ENCODE measurements at places on chromosomes 4 and X.

DNA sequence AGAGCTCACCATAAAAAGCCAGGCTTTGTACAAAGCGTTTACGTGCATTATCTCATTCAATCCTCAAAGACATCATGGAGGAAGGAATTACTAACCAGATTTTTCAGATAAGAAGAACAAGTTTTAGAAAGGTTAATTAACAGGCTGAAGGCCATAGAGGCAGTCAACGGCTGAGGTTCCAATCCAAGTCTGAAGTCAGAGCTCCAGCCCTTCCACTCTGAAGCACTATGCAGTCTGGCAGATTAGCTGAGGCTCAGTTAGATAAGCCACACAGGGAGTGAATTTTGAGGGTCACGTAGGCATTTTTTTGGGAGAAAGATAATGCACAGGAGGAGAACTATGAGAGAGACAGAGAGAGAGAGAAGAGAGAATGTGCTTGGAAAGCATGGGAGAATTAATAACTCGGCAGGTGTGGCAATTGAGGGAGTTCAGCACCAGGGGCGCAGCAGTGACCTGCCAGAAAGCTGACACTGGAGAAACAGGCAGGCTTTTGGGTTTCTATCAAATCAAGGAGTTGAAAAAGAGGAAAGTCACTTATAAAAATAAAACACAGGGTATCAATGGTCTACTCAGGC, 116.5 kb upstream of the NAP1L5 start:
- no peak for DNase-seq

GRCh38 chr4:6502147-6502546, 29.7 kb upstream of the PPP2R2C start:
- DNase-seq, result no peak

DNA sequence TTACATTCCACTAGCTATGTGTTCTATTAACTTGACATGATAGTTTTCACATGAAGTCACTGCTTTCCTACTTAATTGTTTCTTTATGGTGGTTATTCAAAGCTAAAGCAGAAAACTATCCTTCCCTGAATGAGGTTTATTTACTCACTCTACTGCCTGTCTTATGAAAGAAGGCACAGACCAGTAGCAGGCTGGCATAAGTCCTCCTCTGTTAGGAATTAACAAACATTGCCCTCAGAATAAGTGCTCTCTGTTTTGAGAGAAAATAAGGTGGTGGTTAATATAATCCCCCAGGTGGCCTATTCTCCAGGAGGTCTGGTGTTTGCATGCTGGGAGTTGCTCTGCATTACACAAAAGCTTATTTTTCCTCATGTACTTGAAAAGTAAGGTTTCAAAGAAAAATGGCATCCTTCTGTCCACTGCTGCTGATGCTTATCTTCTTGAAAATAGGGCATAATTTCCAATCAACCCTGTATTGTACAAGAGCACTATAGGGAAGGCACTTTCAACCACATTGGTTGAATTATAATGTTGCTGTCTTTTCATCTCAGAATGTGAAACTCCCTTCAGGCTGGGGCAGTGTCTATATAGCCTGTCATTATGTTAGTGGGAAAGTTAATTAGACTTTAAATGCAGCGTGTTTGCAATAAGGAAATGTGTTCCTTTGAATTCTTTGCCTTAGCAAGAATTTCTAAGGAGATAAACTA, 119.7 kb upstream of the TBC1D9 start:
- no peak for DNase-seq

- DNase-seq, result no peak
Observed at GRCh38 chr4:53705151-53705764, 114.0 kb upstream of the LNX1 start.

DNA sequence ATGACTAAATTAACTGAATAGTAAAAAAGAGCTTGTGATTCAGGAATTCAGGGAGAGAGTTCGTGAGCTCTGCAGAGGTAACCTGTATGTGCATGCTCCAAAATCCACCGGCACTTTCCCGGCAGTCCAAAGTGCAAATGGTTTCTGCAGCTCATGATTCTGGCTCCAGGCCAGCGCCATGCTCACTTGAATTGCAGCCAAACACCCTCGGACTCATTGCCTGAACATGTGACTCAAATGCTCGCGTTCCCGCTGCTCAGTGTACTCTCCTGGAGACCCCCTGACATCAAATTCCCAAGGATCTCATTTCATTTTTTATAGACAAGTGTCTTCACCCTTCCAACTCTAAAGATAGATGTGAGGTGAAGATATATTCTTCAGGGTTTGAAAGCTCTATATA, 44.1 kb upstream of the SH3RF1 start:
- DNase-seq, result no peak

DNA sequence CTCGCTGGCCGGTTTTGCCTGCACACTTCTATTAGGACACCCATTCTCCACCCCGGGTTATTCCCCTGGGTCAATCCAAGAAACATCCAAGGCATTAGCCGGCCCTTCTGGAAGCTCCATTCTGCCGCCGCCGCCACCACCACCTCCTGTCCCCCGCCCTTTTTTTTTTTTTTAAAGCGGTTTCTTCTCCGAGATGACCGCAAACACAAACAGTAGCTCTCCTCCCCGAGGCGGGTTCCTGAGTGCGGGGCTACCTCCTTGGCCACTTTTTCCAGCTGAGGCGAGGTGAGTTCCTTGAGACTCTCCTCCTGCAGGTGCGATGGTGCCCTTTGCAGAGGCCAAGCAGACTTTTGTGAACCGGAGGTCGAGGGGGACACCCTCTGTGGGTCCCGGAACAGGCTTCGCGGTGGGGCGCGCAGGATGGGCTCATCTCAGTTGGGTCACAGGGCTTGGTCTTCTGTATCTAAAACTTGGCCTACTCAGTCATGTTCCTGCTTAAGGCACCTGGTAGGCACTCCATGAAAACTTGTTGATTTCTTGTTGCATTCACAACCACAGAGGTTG, 930 bp downstream of the NWD2 start:
- DNase-seq, result no peak

DNA sequence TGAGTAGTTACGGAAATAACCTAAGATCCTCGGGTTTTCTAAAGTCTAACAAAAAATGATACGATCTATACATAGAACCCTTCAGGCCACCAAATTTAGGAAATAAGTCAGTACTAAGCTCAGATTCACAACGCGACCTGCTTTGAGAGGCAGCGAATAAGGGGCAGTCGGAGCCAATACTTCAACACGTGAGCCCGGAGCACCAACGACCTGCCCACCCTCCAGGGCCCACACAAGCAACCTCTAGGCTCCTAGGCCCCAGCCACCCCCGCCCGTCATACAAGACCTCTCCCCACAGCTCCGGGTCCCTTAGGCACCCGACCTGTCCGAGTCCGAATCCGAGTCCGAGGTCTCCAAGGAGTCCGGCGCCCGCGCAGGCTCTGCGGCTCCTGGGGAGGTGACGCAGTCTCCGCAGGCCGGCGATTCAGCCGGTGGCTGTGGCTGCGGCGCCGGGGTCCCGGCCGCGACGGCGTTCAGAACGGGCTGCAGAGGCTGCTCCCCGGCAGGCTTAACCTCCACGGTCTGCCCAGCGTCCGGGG, 580 bp downstream of the NAF1 start:
- DNase-seq, result peak; percentile 71

DNA sequence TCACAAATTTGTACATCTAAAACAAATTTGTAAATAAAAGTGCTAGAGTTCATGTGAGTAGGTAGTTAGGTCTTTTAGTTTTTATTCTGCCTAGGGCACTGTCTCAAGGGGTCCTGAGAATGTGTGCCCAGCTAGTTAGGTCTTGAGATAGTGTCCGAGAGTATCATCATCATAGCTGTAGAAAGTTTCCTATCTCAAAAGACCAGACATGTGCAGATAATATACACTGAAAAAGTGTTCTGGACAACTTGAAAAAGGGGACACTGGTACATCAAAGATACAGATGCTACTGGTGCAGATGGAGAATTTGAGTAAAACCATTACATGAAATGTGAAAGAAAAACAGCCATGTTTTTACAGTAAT, 1.8 kb upstream of the ZCCHC4 start:
- DNase-seq, result no peak

GRCh38 chr4:94349193-94349592, 6.6 kb upstream of the HPGDS start:
- DNase-seq, result no peak

DNA sequence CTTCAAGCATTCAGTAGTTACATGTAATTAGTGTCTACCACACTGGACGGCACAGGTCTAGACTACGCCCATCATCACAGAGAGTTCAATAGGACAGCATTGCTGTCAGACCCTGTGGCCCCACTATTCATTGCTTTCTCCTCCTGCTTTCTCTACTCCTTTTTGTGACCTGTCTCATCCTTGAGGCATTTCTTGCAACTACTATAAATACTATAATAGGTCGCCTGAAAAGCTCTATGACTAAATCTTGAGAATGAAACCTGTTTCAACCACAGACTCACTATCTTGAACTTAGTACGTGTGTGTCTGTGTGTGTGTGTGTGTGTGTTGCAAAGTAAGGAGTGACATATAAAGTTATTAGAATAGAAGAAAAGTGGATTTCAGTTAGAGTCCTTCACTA, 252.9 kb upstream of the KLF3 start:
- DNase-seq, result no peak

DNA sequence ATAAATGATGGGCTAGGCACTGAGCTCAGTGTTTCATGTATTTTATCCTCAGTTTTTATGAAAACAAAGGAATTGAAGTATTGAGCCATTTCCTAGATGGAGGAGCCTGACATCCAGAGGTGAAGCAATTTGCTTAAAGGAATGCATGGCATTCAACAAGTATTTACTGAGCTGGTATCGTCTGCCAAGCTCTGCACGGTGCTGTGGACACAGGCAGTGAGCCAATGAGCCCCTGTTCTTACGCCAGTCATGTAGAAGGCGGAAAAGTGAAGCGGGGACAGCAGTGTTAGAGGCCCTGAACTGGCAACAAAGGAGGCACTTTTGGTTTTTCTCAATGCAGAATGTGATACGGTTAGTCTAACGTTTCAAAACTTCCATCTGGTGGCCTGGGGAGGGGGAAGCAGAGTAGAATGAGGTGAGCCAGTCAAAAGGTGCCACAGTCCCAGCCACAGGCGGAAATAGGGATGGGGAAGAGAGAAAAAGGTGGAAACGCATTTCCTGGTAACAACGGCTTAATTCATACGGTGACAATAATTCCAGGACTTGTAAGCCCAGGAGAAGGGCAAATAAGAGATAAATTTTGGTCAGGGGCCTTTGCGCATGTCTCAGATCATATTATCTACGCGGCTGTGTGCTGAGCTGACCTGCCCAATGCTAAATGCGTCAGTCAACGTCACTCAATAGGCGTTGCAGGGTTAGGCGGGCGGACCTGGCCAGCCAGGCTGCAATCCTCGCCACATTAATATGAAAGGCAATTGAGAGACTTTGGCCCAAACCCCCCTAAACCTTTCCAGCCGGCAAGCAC, 133.9 kb downstream of the AFAP1 start:
- DNase-seq, result no peak

GRCh38 chr4:83686166-83686565, 150.3 kb downstream of the GPAT3 start:
- no peak for DNase-seq

DNA sequence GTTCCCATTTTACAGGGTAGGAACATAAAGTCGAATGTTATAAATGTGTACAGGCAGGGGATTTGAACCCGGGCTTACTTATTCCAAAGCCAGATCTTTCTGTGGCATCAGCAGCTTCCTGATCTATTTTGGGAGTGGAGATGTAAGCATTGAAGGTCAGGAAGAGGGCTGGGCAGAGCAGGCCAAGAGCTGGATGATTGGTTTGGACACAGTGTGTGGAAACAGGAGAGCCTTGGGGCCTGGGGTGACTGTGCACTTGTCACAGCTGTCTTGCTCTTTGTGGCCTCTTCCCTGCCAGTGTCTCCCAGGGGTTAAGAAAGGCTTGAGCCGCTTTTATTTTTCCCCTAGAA, 127.9 kb upstream of the ENPP6 start:
- no peak for DNase-seq

DNA sequence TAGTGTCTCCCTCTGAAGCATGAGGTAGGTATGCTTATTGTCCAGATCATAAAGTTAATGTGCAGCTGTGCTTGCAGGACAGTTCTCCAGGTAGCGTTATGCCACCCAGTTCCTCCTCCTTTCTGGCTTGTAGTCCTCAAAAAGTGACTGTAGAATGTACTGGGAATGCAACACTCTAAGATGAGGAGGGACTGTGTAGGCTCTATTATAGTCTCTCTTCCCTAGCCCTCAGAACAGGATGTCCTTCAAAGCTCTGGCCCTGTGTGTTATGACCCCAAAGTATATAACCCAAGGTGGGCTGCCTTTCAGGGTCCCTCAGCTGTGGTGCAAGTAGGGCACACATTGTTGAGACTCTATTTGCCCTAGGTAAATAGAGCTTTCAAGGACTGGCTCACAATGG, 20.8 kb upstream of the MANBA start:
- no peak for DNase-seq

DNA sequence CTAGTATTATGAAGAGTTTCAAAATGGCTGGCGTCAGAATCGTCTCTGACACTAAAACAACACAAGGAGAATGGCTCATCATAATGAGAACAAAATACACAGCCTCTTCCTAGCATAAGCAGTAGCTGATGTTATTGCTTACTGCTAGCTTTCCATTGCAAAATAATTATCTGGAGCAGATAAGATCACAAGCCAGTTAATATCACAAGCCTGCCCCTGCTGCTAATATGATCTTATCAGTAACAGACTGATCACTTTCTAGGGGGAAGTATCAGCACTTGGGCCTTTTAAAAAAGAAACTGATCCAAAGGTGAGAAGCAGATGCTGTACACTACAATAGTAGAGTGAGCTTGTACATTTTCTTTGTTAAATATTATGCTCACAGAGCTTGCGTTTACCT, 554.8 kb upstream of the PABPC4L start:
- no peak for DNase-seq

DNA sequence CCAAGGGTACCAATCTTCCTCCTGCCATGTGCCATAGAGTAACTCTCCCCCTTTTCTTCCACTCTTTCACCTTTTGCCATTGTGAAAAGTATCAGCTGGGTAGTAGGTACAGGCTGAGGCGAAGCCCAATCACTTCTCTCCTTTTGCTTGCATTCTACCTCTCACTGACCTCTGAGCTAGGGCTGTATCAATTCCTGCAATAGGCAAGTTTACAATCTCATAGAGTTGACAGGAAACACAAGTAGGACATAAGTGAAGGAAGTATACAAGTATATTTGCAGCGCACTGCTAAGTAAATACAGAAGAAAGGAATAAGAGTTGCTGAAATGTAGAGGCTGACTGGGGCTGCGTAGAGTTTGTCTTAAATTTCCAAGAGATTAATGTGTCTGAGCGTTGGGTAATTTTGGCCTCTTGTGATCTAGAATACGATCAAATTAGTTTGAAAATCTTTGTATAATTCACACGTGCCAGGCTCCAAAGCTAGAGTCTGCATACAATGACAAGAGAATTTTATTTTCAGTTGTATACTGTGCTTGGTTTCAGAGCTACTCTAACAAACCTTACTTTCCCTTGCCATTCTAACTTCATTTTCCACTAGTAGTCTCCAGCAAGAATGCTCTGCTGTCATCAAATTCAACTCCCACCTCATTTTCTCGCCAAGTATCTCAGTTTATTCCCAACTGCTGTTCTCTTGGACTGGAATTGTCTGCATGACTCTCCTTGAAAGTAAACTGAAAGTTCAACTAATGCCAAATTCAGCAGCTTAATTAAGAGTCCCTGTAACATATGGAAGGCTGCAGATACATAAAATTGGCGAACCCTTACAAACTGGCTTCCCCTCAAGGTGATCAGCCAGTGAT, 90.3 kb downstream of the ATP11C start:
- DNase-seq, result no peak

All from activated naive CD4-positive, alpha-beta T cell treated with anti-CD3 and anti-CD28 coated beads, Interleukin-2, amount 10 ng/mL, durations not matched to agents 7 days and 5 days (primary cell).